Naive thymus-derived CD8-positive, alpha-beta T cell (primary cell): ENCODE measurements at places on chromosomes 11 and 22.

GRCh38 chr11:65972116-65972515 is 10.6 kb downstream of the SART1 start:
- no peak for DNase-seq

- no peak for DNase-seq
Observed at GRCh38 chr11:44885919-44886789, 64.5 kb downstream of the TP53I11 start.

DNA sequence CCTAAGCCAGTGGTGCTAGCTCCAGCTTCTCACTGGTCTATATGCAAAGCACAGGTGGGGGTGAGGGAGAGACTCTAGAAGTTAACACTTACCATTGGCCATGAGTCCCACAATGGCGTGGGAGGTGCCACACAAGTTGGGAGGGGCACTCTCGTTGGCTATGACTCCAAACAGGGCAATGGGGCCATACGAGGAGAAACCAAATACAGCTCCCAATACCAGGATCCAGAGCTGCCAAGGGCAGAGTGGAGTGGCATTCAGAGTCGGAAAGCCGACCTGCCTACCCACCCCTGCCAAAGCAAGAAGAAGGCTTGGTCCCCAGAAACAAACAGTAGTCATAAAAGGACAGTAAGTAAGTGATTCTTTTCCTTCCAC is 5.6 kb downstream of the SLC37A4 start:
- no peak for DNase-seq

DNA sequence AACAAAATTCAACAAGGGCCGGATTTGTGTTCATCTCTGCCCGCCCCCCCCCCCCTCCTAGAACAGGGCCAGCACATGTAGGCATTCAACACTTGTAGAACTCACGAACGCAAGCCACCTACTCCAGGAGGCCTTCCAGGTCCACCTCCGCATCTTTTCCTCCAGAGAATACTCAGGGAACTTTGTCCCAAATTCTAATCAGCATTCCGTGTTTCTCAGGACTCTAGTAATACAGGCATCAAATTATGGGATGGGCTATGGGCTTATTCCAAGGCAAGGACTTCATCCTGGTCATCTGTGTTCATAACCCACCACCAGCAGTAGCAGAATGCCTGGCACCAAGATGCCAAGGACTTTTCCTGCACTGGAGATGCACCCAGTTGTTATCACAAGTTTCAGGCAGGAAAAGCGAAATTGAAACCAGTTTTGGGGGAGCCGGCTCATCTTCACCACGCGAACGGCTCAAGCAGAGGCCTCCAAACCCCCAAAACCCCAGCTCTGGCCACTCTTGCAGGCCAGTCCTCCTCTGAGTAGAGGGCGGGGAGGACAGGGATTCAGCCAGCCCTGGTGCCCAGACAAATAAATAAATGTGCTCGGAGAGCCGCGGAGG is 462 bp downstream of the UBE2L6 start:
- DNase-seq: peak; percentile 52

GRCh38 chr22:20430720-20431510 is 6.7 kb downstream of the SCARF2 start:
- DNase-seq: peak; percentile 48

DNA sequence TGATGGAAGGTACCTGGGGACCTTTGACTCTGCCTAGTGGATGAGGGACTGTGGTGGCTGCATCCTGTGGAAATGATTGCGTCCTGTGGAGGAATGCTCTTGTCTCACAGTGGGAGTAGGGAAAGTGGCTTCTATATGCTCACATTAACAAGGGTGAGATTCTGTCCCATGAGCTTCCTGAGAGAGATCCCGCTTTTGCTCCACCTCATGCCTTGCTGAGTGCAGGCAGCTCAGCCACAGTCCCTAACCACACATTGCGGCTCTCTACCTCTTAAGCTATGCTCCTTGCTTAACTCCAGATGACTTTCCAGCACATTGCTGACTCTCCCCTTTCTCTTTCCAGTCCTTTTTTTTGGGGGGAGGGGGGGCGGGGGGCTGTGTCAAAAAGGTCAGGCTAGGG is 45.0 kb downstream of the TEAD1 start:
- no peak for DNase-seq
